Activated CD4-positive, alpha-beta T cell treated with anti-CD3 and anti-CD28 coated beads, Interleukin-2, amount 50 U/mL, for 24 hours (primary cell): ENCODE measurements at places on chromosomes 3 and 15.

- no peak for DNase-seq
These were observed 10.7 kb downstream of the HMCES start for GRCh38 chr3:129289201-129289921.

DNA sequence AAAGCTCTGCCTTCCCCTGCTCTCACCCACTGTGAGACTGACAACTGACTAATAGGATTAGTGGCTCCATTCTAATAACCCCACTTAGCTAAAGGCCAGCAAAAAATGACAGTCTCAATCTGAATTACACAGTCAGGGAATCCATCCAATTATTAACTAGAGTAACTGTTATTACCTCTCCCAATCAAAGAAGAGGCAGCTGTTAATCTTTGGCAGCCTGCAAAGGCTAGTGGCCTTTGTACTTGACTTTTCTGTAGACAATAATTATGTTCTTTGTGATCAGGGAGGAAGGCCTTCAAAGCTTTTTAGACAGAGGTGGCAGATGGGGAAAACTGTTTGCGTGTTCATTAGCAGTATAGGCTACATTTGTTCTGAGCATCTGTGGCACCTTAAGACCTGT lies 177.7 kb downstream of the ISL2 start:
- no peak for DNase-seq

DNA sequence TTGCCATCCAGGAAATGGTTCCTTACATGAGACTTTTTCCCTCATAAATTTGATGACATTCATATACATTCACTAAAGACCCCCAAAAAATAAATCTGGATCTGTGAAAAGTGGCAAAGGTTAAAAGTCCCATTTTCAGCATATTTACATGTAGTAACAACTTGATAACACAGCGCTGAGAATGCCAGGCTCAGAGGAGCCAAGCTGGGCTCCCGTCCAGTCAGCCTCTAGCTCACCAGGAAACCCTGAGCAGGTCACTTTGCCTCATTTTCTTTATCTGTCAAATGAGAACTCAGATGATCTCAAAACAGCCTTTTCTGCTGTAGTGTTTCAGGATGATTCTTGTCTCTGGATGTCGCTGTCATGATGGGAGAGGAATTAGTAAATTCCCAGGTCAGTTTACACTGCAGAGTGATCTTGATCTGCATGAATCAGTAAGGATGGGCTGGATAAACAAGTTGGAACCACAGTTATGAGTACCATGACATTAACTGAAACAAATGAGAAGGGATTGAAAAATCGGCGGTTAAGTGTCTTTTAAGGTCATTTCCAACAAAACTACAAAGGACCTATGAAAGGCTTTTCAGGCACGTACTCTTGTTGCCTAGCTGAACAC lies 82.8 kb downstream of the PPARG start:
- DNase-seq, result no peak

- DNase-seq, result no peak
These were observed 85.5 kb downstream of the TM4SF4 start for GRCh38 chr3:149560001-149560400.

DNA sequence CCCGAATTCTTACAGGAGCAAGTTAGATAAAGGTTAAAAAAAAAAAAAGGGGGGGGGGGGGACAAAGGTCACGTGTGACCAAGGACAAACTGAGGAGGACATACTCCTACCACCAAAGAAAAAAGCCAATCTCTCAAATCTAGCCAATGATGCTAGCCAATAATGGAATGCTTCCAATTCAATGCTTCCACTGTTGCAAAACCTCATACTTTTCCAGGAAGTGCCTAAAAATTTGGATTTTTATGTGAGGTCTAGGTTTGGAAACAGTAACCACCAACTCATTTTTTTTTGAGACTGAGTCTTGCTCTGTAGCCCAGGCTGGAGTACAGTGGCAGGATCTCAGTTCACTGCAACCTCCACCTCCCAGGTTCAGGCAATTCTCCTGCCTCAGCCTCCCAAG lies 11.4 kb downstream of the MSL2 start:
- no peak for DNase-seq

- no peak for DNase-seq
These were observed 720.9 kb downstream of the DIPK2A start for GRCh38 chr3:144692488-144692887.

DNA sequence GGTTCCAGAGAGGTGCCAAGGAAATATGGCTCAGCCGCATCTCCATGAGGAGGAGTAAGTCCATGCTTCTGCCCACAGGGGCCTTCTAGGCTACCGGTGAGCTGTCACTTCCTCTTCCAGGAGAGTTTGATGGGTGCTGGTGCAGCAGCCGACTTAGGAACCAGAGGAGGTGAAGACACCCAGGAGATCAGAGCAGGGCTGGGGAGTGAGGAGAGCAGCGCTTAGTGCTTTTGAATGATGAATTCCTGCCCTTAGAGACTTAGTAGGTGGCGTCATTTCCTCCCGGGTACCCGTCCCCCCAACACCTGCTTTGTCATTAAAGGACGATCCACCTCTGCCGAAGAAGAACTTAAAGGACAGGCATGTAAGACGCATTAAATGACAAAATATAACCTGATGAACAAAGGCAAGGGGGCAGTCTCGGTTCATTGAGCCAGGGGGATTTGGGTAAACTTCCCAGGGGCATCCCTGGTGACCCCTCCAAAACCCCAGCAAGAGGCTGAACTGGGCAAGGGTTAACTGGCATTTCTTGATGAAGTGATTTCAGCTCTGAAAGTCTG lies 67.6 kb downstream of the HES1 start:
- DNase-seq, result no peak

- no peak for DNase-seq
These were observed 271.2 kb downstream of the CD47 start for GRCh38 chr3:107819656-107820055.

DNA sequence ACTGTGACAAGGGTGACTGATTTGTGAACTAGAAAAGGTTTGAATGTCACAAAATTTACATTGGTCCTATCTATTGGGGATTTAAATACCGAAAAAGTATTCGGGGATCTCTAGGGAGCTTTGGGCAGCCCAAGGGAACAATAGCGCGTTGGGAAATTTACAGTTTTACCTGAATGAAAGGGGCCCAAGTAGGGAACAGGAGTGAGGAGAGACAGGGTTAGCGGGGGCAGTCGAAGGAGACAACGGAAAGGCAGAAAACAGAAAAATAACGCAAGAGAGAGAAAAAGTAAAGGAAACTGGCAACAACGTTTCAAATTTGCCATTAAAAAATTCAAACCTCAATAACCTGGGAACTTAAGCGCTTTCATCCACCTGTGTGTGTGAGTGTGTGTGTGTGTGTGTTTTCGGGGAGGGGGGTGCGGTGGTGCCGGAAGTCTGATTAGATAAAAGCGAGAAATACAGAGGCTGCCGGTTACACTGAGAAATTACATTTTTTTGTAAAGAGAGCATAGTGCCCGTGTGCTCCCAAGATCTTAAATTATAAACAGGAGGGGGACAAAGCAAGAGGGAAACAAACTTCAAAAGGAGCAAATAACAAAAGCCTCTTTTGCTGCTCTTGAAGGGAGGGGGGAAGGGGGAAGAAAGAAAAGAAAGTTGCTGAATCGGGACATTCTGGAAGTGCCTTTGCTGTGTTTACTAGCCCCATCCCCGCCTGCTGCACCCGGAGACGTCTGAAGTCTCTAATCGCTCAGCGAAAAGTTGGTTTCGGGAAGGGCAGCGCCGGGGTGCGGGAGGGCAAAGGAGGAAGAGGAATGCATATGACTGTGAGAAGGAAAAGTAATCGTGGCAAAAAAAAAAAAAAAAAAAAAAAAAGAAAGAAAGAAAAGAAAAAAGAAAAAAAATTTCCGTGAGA lies 721 bp upstream of the ZIC1 start:
- DNase-seq, result no peak

DNA sequence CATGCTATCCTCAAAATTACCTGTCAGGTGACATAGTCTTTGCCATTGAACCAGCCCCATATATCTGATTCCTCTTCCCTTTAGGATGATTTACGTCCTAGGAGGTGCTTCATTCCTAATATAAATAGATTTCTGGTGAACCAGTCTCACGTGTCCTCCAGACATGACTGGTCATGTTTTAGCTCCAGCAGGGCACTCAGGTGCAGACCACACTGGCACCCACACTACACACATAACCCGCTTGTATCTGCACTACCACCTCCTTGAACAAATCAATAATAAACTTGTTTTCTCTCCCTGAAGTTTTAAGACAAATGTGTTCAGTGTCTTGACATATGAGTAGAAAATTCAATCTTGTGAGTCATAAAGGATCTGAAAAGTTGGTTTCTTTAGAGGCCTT lies 155.5 kb downstream of the GOLIM4 start:
- no peak for DNase-seq

DNA sequence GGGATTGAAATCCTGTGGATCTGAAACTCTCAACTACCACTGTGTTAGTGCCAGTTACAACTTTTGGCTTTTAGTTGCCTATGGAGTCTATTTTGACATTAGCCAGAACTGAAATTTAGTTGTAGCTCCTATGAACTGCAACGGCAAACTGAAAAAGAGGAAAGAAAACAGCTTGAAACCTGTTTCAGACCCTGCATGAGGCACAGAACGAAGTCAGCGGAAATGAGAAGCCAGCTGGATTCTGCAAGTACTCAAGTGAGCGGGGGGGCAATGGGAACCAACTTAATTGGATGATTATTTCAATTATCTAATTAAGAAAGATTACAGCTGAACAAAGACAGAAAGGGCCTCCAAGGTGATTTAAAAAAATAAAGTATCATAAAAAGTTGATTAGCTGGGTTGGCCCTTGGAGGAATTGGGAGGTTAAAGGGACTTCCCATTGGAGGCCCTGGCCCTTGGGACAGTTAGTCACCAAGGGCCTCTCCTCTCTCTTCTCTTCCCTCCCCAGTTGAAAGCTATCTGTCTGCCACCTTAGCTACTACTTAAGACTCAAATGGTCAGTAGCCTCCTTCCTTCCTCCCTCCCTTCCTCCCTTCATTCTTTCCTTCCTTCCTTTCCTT lies 352.1 kb downstream of the SHQ1 start:
- no peak for DNase-seq

DNA sequence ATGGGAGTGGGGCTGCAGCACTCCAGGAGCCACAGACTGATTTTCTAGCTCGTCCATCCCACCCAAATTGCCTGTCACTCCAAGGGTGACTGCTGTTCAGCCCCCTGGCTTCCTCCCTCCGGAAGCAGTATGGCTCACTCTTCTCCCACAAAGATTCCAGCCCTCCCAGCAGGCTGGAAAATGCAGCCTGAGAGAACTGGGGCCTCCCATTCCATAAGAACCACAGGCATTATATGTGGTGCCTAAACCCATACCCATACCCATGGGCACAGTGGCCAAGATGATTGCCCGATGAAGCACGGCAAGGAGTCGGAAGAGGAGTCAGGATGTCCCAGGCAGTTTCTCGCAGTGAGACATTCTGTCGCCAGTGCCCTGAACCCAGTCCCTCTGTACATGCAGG lies 6.0 kb upstream of the VILL start:
- DNase-seq, result no peak

DNA sequence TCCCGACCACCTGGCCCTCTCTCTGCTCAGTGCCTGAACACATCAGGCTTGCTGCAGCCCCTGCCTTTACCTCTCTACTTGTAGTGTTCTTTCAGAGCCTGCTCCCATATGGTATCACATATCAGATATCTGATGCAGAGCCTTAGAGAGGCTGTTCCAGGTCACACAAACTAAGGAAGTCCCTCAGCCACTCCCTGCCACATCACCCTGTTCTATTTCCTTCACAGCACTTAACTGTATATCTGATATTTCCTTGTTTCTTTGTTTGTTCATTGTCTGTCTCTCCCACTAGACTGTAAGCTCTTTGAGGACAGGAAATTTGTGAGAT lies 976 bp upstream of the ALDH1L1 start:
- no peak for DNase-seq

DNA sequence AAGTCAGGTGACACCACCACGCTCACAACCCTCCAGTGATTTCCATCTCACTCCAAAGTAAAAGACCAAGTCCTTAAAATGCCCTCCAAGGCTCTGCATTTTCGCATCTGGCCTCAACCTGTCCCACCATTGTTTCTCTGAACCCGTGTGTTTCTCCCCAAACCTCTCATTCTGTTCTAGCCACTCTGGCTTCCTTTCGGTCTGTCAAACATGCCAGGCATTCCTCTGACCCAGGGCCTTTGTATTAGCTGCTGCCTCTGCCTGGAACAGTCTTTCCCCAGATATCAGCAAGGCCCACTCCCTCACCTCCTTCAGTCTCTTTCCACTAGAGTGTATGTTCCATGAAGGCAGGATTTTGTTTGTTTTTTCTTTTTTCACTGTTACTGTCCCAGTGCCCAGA lies 16.0 kb downstream of the MAP2K5 start:
- no peak for DNase-seq

DNA sequence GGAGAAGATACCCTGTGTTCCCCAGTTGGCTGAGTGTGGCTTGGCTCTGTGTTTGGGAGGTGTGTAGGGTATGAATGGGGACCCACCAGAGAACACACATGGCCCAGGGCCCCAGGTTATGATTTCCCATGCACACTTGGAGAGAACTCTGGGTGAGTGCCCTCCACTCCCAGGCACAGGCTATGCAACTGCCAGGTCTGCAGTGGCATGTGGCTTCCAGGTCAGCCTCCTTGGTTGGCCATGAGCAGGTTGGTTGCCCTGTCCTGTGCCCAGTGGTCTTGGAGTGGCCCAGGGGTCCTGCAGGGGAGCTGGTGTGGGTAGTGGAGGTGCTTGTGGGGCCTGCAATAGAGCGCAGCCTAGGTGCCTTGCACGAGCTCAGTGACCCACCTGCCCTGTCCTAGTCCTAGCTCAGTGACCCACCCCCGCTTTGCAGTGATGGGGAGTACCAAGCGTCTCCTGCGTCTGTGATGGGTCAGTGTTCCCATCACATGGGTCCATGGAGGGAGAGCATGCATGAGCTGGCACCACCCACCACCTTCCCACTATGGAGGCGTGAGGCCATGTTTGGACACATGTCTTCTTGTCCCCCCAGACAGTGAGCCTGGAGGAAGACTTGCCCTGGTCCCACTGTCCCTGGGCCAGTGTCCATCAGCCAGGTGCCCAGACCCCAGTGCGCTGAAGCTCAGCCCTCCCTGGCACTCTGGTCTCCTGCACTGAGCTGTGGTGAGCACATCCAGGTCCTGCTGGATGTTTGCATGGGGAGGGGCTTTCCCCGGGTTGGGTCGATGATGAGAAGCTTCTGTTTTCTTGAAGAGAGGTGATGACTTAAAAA lies 217.3 kb downstream of the SNRPN start:
- no peak for DNase-seq

DNA sequence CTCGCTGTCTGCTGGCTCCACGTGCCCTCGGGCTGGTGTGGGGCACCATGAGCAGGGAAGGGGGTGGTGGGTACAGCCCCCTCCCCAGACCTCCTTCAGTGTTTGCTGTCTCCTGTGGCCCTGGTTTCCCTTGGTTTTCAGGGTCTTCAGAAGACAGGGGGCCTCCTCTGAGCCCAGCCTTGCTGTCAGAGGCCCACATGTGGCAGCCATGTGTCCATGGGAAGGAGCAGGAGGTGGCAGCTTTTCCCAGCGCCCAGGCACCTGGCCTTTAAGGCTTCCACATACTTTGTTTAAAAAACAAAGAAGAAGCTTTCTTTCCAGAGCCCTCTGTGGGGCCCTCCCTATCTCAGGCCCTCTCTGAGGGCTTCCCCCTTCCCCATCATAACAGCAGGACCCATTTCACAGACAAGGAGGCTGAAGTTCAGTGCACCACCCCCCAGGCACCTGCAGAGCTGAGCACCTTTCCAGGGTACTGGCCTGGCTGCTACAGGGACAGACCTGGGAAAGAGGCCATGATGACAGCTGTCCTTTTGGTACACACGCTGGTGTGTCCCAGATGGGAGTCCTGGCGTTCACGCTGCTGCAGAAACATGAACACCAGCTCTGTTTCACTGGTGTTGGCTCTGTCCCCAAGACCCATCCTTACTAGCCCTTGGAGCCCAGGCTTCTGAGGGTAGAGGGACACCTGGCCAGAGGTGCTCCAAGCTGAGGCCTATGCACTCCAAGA lies 73.7 kb downstream of the DNAJB8 start:
- no peak for DNase-seq

- no peak for DNase-seq
These were observed 90.9 kb downstream of the TP63 start for GRCh38 chr3:189721873-189722665.
